Stimulated activated CD8-positive, alpha-beta memory T cell treated with anti-CD3 and anti-CD28 coated beads, Interleukin-12 subunit alpha, Interleukin-12 subunit beta, amount 100 ng/mL, for 4 hours (primary cell): ENCODE measurements at places on chromosomes 5 and 9.

GRCh38 chr5:150464554-150465012, 15.0 kb upstream of the RPS14 start:
- DNase-seq: no peak

DNA sequence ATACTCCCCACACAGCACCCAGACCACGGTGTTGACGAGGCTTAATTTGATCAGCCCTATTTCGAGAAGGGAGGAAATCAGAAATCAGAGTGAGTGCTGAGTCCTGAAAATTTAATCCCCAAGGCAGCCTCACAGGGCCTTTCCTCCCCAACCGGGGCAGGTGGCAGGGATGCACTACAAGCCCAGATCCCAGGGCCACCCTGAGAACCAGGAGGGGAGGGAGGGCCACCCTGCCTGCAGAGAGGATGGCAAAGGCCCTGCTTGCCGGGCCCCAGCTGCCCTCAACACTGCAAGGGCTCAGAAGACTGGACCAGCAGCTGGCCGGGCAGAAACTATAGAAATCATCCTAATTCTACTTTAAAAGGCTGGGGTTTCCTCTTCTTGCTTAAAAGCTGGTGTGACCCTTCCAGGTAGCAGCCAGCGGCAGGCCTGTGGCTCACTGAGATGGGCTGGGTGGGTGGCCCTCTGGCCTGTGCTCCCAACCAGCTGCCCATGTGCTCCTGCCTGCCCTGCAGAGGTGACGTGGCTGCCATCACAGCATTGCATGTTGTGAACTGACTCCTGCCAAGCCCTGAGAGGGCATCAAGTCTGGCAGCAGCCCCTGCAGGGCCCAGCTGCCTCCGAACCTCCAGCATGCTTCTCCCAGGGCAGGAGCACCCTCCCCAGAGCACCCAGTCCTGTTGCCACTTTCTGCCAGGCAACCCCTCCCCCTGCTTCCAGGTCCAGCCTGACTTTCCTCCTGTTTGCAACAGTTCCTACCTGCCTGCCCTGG, 122.8 kb downstream of the ADAMTS2 start:
- no peak for DNase-seq

DNA sequence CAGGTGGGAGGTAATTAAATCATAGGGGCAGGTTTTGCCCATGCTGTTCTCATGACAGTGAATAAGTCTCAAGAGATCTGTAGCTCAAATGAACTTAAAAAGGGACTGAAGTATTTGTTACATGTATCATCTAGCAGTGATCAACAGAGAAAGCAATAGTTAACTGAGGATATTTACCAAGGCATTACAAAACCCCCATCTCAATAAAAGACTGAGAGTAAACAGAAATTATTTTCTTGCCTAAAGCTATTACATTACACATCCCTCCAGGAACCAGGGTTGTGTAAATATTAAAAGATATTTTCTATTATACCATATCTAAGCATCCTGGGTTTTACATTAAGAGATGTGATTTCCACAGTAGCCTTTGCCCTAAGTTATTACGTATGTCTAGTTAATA, 169.9 kb downstream of the CTNND2 start:
- DNase-seq: no peak

DNA sequence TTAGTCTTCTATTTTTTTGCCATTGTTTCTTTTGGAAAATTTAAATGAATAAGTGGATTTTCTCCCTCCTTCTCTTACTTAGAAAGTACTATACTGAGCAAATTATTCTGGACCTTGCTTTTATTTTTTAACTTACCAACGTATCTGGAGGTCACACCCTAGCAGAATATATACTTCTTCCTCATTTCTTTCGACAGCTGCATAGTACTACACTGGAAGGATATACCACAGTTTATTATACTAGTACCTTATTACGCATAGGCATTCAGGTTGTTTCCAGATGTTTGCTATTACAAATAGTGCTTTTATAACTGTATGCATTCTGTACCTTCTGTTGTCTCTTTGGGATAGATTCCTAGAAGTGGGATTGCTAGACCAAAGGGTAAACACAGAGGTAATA, 16.7 kb downstream of the RC3H2 start:
- no peak for DNase-seq

GRCh38 chr5:57950616-57951228, 468.1 kb upstream of the ACTBL2 start:
- DNase-seq: no peak

DNA sequence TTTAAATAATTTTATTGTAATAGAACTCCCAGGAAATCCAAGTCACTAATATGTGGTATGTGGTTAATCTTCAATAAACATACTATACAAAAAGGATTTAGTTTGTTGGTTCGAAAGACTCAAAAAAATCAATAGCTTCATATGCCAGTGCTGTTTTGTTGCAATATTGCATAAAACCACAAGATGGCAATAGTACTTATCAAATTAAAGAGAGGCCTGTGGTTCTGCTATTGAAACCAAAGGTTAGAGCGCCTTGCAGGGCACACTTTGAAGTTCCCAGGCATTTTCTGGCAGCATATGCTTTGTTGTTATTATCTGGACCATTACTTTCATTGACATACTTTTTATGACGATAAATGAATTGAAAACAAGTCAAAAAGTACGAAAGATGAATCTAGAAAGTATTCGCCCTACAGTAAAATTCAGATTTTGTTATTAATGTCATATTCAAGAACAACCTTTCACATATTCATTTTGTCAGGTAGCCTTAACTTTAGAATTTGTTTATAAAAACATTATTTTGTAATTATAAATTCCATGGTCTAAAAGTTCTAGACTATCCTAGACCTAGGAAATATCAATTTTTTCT, 316.3 kb downstream of the MCTP1 start:
- DNase-seq: no peak

DNA sequence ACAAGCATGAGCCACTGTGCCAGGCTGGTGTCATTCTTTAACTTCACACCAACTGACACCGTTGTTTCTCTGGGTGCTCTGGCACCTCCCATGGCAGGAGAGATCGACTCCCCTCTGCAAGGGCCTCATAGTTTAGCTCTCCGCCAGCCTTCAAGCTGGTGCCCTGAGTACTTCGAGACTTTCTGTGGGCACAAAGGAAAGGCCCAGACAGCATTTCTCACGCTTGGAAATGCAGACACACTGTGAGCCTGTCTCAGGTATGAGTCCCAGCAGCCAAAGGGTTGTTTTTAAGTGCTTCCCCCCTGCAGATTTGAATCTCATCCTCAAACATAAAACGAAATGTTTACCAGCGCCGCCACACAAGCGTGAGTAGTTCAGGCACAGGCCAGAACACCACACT, 11.1 kb upstream of the TCF7 start:
- no peak for DNase-seq

DNA sequence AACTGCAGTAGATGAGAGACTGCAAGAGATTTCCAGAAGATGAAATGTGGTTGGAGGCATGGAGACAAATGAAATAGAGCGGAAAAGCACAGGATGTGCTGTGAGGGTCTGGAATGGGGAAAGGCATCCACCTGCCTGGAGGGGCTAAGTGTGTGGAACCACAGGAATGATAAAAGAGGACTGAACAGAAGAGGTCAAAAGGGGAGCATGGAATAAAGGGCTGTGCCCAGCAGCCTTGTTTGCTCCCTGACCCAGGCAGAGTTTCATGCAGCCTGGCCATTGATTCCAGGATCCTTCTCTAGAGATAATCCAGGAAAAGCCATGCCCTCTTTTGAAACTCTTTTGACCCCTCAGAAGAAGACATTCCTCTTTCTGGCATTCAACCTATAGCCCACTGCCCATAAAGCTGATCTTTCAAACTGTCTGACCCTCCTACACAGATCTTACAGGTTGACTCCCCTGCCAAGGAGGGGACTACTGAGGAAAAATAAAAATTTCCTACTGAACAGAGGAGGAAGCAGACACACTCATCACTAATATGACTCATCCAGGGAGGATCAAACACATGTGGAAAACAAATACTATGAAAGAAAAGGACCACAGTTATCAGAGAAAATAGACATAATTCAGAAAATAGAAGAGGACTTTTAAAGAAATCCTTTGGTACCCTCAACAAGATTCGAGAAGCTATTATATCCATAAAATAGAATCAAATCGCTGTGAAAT, 273.5 kb upstream of the PCSK5 start:
- no peak for DNase-seq

DNA sequence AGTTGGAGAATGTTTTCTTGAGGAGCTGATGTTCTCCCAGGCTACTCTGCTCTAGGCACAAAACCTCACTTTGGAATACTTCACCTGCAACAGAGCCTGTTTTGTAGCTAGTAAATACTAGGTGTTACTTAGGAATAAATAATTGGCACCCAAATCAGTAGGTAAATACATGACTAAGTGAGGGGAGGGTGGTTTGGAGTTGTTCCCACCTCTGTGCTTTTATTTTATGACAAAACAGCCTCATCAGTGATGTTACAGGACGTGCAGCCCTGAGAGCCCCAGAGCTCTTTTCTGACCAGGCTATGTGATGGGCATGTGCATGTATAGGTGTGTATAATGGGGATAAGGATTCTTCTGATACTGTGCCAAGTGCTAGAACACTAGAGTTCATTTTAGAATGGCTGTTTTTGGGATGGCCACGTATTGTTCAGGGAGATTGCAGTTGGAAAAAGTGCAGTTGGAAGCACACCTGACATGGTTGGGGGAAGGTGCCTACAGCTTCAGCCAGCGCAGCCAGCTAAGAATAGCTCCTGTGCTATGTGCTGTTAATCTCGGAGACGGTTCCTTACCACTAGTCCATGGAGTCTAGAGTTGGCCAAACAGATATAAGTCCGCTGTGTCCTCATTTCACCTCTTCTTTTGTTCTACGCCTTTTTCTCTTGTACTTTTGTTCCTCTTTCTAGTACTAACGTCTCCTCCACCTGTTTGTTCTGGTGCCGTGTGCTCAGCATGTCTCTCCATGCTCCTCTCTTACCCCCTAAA, 284.7 kb downstream of the FANCC start:
- no peak for DNase-seq

DNA sequence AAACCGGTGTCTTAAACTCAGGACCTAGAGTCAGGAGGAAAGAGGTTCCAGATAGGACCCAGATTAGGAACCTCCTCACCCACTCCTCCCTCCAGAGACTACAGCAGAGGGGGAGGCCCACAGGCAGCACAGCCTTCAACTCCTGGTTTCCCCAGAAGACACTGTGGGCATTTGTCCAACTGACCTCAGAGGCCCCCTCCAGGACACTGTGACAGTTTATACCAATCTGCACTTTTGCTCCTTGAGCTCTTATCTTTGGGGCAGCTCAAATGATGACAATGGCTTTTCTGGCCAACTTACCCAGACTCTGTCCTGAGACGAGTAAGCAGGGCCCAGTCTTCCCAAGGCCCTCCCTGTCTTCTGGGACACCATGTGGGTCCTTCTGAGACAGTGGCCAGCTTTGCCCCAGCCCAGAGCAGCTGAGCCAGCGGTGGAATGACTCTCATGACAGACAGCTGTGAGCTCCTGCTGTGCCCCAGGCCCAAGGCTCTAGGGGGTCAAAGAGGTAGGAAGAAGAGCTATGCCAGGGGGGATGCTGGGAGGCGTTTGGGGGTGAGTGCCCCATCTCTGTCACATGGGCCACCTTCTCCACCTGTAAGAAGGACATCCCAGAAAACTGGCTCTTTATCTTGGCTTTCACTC, 14.3 kb downstream of the OR2V2 start:
- DNase-seq: no peak
